NCI-H1694 (cell line): ENCODE measurements at places on chromosomes 1 and 21.
A peak's percentile ranks its signal among the peaks of the same experiment; 100 is the strongest.

GRCh38 chr21:17045214-17045853 is 467.5 kb upstream of the CXADR start:
- peak; percentile 25 for DNase-seq

DNA sequence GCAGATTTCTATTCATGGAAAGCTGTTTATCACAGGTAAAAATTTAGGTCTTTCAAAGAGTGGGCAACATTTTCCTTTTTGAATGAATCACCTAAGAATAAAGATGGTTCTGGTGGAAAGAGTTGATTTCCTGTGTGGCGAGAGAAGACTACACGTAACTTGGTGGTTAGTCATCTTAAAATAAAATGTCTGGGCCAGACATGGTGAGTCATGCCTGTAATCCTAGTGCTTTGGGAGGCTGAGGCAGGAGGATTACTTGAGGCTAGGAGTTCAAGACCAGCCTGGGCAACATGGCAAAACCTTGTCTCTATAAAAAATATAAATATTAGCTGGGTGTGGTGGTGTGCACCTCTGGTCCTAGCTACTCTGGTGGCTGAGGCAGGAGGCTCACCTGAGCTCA is 65.7 kb downstream of the DISP1 start:
- DNase-seq, result no peak

- DNase-seq, result no peak
Observed at GRCh38 chr1:28148880-28149195, 27.7 kb downstream of the PTAFR start.

GRCh38 chr1:143661418-143662101 is 310.2 kb downstream of the FAM72C start:
- DNase-seq, result no peak

DNA sequence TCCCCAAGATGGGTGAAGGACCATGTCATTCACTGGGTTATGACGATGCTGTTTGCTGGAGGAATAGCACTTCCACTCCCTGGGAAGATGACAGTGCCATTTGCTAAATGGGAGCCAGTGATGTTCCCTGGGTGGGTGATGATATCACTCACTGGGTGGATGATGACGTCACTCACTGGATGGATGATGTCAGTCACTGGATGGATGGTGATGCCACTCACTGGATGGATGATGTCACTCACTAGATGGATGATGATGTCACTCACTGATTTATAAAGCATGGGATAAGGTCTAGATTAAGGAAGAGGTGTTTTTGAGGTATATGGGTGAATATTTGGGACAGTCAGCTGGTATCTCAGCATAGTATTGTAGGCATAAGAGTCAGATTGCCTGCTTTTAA is 457.2 kb downstream of the AJAP1 start:
- DNase-seq, result no peak

DNA sequence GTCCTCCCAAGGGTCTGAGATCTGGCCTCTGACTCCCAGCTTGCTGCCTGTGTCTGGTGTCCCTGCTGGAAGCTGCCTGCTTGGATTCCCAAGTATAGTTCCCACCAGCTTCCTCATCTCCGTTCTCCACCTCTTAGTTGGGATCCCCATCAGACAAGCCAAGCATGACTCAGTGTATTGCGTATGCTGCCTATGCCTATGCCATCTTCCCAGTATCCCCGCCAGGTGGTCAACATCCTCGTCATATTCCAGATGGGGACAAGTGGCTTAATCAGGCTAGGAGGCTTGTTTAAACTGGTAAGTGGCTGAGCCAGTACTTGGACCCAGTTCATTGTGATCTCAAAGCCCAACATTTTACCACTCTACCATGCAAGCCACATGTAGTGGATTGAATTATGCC is 204.4 kb downstream of the GRIK3 start:
- peak; percentile 34 for DNase-seq

DNA sequence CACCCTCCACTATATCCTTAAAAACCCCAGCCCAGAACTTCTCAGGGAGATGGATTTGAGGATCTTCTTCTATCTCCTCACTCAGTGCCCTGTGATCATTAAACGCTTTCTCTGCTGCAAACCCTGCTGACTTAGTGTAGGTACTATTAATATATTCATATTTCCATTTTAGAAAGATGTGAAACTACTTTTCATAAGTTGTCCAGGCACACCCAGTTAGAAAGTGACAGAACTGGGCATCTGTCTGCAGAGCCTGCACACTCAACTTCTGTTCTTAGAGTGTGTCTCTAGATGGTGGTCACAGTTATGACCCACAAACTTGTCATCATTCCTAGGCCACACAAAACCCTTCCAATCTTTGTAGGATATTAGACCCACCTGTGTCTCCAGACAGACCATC is 55.0 kb downstream of the FCRL5 start:
- no peak for DNase-seq

DNA sequence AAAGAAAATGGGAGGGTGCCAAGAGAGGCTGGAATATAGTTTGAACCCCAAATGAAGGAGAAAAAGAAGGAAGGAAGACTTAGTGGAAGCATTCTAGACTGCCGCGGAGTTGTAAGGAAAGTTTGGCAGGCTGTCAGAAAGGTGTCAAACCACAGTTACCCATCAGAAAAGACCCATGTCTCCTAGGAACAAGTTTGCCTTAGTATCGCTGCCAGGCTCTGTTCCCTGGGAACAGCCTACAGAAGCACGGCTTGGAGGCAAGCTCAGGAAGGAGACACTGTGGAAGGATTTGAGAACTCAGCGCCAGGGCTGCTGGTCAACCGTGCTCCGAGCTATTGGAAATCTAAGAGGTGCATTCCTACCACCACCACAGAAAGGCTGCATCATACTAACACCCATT is 197.4 kb downstream of the RRAGC start:
- no peak for DNase-seq

- no peak for DNase-seq
Observed at GRCh38 chr21:44043613-44044012, 31.5 kb downstream of the TRAPPC10 start.

DNA sequence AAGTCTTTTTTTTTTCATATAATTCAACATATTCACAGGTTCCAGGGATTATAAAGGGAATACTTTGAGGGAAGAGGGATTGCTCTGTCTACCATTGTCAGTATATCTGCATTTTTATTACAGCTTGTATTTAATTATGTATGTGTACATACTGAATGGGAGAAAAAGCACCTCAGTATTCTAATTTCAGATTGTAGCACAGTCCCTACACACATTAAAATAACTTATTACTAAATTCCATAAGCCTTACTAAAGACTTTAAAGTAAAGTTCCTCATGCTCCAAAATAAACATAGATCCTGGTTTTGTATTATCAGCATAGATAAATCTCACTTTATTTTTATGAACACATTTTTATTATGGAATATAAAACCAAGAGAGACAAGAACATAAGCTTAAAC is 134.2 kb downstream of the NCAM2 start:
- no peak for DNase-seq

- DNase-seq, result no peak
Observed at GRCh38 chr1:204466416-204467405, 27.9 kb downstream of the PIK3C2B start.
